Purkinje cell (primary cell): ENCODE measurements at places on chromosomes 16 and 17. TPM values are rescaled to one million over a fixed set of nuclear protein-coding genes. Genes with fewer than 3 reads are reported as not detected.

TMIGD1 gene
- polyA plus RNA-seq, result not detected in 2 replicates

CDC27 gene
- polyA plus RNA-seq, result 87.9 and 94.0 TPM in 2 replicates

CHST4 gene
- not detected in 2 replicates for polyA plus RNA-seq

GH2 gene
- not detected in 2 replicates for polyA plus RNA-seq

ZCCHC14 gene
- 1.3 and 2.1 TPM in 2 replicates for polyA plus RNA-seq

DNASE1L2 gene
- not detected in 2 replicates for polyA plus RNA-seq

VMO1 gene
- polyA plus RNA-seq, result not detected in 2 replicates

ACSM3 gene
- 1.1 TPM in 1 of 2 replicates, not detected in the other for polyA plus RNA-seq

CHST5 gene
- polyA plus RNA-seq, result 0.14 TPM in 1 of 2 replicates, not detected in the other

IRX5 gene
- polyA plus RNA-seq, result 1.2 TPM in 2 replicates

CD300H gene
- not detected in 2 replicates for polyA plus RNA-seq

RPGRIP1L gene
- polyA plus RNA-seq, result 19.2 and 33.3 TPM in 2 replicates

HBA1 gene
- polyA plus RNA-seq, result 99.3 and 127 TPM in 2 replicates

MT4 gene
- not detected in 2 replicates for polyA plus RNA-seq

KRTAP16-1 gene
- not detected in 2 replicates for polyA plus RNA-seq

KRT23 gene
- 0.60 TPM in 1 of 2 replicates, not detected in the other for polyA plus RNA-seq

HOXB4 gene
- not detected in 2 replicates for polyA plus RNA-seq

SHMT1 gene
- polyA plus RNA-seq, result 5.2 and 6.5 TPM in 2 replicates

TEDC2 gene
- 0.21 and 0.22 TPM in 2 replicates for polyA plus RNA-seq

SP6 gene
- polyA plus RNA-seq, result not detected in 2 replicates

SMG6 gene
- polyA plus RNA-seq, result 4.1 and 4.6 TPM in 2 replicates

NACA2 gene
- 0.53 TPM in 1 of 2 replicates, not detected in the other for polyA plus RNA-seq

MT1E gene
- polyA plus RNA-seq, result 34.2 and 49.3 TPM in 2 replicates

CHRNE gene
- not detected in 2 replicates for polyA plus RNA-seq

GRIN2C gene
- polyA plus RNA-seq, result 0.59 and 0.74 TPM in 2 replicates

MYLK3 gene
- 0.35 TPM in 1 of 2 replicates, not detected in the other for polyA plus RNA-seq

ETV4 gene
- polyA plus RNA-seq, result 0.36 and 0.77 TPM in 2 replicates
